ENCODE measurements at places on chromosomes 7 and 10.
A peak's percentile ranks its signal among the peaks of the same experiment; 100 is the strongest.

DNA sequence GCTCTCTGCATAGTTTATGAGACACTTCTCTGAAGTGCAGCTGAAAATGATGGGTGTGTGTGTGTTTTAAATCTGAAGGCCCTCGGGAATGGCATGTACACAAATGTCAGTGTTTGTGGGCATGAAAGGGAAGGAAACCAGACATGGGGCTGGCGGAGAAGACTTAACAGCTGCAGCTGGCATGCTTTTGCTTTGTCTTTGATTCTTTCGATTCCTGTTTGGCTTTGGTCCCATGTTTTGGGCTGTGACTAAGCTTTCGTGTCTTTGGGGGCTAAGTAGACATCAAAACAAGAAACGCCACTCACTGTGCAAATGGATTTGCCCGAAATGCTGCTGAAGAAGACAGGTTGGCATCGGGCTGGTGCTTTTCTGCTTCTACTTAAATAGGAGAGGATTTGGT is 179.3 kb downstream of the PFKFB3 start:
- DNase-seq, result peak; percentile 48

DNA sequence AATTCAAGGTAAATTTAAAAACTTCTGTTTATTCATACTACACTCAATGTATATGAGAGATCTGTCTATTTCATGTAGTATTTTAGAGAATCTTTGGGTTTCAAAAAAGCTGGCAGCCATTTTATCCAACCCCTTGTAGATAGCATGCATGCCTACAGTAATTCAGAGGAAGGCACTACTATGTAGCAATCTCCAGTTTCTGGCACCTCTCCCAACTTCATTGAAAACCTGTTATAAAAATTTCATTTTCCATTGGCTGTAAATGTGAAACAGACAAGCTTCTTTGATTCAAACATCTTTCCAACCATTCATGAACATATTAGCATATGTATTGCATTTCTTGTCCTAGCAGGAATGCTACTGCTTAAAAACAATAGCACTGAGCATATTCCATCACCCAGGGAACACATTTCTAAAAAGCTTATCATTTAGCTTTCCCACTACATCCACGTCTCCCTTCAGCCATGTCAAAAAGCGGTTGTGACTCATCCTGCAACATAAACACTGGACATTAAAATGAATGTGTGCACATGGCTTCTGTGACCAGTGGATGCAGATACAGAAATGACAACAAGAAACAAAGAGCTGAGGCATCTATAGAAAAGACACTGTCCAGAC is 330.4 kb upstream of the AOAH start:
- no peak for DNase-seq

DNA sequence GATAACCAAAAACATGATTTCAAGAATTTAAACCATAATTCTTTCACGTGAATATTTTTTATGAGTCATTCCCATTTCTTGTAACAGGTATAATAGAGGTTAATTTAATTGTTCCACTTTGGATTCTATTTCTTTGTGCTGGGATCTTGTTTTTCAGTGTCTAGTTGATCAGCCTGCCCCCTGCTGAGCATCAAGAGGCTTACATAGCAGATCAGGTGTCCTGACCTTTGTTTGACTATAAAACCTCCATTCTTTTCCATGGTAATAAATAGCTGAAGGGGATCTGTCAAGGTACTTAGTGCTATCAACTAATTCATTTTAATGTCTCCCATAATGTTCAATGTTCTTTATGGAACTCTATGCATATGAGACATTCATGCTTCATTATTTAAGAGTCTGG is 4.9 kb downstream of the COL17A1 start:
- DNase-seq, result no peak

GRCh38 chr10:46282842-46283574 is 3.8 kb upstream of the ANTXRL start:
- peak; percentile 65 for DNase-seq

DNA sequence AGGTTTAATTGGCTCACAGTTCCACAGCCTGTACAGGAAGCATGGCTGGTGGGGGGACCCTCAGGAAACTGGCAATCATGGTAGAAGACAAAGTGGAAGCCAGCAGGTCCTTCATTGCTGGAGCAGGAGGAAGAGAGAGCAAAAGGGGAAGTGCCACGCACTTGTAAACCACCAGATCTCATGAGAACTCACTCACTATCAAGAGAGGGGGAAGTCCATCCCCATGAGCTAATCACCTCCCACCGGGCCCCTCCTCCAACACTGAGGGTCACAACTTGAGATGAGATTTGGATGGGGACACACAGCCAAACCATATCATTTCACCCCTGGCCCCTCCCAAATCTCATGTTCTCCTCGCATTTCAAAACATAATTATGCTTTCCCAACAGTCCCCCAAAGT is 171.9 kb upstream of the CACNA2D1 start:
- DNase-seq, result no peak

GRCh38 chr7:24942226-24942625 is 37.8 kb downstream of the OSBPL3 start:
- no peak for DNase-seq

- DNase-seq, result no peak
Observed at GRCh38 chr7:50155755-50156154, 62.7 kb upstream of the ZPBP start.

DNA sequence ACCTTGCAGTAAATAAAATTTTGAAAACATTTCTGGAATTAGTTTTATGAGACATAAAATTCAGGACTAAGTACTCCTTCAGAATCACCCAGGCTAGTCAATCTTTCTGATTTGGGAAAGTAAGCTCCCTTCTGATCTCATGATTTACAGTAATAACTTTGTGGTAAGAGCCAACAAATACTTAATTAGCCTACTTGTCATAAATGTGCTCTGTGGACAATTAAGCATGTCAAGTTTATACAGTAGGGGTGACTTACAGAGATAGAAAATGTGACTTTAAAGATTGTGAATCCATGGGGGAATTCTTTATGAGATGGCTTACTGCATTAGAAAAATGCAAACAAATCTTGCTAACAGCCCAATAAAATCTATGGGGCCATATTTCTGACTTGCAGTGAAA is 616.9 kb upstream of the GHITM start:
- no peak for DNase-seq

GRCh38 chr7:105524840-105525239 is 2.8 kb upstream of the PUS7 start:
- DNase-seq, result no peak

GRCh38 chr10:127040756-127041155 is 135.5 kb downstream of the DOCK1 start:
- no peak for DNase-seq

Measured in muscle of arm (tissue), 14 donors.